ENCODE measurements at places on chromosomes 16 and 17.

- DNase-seq: peak; percentile 12
These were observed 301.9 kb downstream of the SOX9 start for GRCh38 chr17:72422505-72423285.

DNA sequence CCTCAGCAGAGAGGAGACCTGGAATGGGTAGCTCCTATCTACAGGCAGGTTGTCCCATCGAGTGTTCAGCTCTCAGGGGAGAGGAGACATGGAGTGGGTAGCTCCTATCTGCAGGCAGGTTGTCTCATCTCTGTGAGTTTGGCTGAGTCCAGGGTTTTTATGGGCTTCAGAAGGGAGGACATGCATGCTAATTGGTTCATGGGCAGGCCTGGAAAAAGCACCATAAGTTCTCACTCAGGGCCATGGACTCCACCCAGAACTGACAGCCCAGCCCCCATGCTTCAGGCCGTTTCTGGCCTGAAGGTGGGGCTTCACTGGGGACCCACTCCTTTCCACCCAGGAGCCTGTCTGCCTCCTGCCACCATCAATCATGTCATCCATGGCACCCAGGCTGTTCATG is 84.0 kb downstream of the CYB561 start:
- DNase-seq: no peak

DNA sequence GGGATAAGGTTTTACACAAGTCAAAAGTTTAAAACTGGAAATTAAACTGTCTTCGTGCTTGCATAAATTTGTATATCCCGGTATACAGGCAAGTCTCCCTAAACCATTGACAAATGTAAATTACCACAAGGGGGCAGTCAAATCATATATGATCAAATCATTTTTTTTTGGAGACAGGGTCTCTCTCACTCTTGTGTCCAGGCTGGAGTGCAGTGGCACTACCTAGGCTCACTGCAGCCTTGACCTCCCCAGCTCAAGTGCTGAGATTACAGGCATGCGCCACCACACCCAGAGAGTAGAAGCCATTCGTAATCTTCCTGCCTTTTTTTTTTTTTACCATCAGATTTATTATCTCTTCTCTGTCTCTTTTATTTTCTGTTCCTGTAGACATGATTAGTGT is 18.5 kb downstream of the TOP2A start:
- peak; percentile 55 for DNase-seq

DNA sequence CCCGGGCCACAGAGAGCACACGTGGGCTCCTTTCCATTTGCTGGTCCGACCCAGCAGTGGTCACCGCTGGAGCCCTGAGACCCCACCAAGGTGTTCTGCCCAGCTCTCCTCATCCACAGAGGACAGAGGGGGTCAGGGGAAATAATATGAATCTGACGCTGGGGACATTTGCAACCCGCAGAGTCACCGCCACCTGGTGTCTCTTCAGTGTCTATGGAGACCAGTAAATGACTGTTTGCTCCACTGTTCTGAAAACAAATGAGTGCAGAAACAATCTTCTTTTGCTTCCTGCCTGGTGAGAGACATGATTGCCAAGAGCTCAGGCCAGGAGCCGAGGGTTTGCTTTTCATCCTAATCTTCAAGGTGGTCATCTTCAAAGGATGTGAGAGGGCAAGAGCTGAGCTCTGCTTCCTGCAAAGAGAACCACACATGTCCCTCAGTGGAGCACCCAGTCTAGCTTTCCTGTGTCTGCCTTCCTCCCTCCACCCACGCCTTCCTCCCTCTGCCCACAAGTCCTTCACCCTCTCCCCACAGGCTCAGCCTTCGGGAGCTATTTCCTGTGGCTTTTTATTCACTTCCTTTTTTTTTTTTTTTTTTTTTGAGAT is 14.7 kb upstream of the KLHDC4 start:
- DNase-seq: peak; percentile 53

- DNase-seq: no peak
These were observed 34.2 kb upstream of the MYLK3 start for GRCh38 chr16:46782320-46782719.

GRCh38 chr17:60526726-60527125 is 684 bp upstream of the APPBP2 start:
- DNase-seq: no peak

DNA sequence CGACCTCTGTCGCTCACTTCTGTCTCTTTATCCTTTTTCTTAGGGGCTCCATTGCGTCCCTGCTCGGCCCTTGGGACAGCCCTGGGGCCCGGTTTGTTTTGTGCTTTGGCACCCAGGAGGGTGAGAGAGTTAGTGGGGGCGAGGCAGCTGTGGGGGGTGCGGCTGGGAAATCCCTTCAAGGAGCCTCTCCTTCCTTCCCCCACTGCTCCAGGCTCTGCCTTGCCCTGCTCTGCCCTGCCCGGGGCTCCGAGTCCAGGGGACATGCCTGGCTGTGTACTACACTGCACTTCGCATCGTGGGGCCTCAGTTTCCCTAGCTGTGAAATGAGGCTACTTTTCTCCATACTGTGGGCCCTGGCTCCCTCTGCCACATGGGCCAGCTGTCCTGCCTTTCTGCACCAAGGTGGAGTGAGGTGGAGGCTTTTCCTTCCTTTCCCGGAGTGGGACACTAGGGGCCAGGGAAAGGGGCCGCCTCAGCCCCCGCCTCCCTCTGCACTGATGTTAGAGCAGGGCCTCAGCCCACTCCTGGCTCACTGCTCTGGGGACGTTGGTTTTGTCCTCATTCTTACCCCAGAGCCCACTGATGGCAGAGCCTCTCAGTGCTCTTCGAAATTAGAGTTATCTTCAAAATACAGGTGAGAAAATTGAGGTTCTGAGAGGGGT is 980 bp downstream of the LLGL1 start:
- DNase-seq: no peak

DNA sequence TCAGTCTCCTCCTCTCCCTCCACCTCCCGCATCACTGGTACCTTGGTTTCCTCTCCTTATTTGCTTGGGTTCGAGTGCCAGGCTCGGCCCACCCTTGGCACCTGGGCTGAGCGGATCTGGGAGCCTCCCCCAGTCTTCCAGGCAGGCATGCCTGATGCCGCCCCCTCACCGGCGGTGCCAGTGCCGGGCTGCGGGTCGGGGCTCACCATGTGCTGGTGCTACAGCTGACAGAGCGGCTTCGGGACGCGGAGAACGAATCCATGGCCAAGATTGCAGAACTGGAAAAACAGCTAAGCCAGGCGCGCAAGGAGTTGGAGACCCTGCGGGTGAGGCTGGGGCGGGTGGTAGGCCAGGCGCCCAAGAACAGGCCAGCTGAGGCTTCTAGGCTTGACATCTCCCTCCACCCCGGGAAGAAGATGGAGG is 19.2 kb downstream of the FMNL1 start:
- no peak for DNase-seq

- DNase-seq: no peak
These were observed 33.7 kb downstream of the TRIM25 start for GRCh38 chr17:56880133-56880532.

DNA sequence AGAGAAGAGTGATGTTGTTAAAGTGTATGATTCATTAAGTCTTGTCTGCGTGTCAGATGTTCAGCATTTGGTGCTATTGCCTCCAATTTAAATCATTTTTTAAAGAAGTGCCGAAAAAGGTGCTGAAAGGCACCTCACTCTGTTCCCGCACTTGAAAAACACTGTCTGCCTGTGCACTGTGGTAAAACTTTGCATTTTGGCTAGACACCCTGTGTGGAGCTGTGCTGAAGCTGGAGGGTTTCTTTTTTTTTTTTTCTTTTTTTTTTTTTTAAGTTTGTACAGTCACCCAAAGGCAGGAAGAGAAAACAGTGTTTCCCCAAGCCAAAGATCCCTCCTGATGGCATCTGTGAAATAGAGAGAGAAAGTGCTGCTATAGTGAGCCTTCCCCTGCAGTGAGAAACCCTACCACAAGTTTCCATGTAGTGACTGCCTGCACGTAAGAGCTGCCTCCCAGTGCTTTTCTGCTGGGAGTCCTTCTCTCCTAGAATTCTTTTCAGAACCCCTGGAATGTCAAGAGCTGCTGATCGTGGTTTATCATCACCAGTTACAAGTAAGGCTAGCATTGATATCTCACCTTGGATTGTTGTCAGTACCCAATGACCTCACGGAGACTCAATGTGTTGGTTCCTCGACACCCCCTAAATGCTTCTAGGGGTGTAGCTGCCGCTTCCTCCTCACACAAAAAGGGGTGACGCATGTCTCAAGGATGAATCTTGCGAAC is 116.0 kb upstream of the SOX9 start:
- DNase-seq: no peak

DNA sequence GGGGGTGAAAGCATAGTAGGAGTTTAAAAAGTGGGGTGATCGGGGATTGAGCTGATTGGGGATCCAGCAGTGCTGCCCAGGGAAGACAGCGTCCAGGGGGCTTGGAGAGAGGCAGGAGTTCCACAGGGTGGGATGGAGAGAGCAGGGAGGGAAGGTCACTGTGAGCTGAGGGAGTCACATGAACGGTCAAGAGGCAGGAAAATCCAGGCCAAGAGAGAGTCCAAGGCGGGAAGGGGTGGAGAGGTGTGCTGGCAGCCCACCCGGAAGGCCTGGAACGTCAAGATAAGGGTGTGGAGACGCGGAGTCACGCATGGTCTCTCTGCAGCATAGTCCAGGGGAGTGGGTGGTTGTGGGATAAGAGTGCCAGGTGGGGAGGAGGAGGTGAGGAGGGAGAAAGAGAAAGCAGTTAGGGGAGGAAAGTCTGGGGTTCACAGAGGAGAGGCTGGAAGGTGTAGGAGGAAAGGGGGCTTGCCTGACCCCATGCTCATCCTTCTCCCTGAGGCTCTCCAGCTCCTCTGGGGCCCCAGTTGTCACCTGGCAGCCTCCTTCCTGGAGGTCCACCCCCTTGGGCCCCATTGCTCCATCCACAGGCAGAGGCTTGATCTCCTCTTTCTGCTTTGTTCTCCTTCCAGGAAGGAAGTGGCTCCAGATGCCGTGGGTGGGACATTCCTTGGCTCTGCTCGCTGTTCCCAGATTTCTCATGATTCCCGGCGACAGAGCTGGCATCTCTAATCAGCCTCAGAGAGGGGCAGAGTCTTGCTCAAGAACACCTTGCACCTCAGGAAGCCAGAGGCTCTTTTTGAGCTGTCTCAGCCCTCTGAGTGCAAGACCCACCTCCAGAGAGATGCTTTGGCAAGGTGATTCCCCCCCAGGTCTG is 28.7 kb downstream of the CCR7 start:
- DNase-seq: no peak

GRCh38 chr16:67177743-67178699 is 5.7 kb downstream of the MATCAP1 start:
- peak; percentile 76 for DNase-seq

DNA sequence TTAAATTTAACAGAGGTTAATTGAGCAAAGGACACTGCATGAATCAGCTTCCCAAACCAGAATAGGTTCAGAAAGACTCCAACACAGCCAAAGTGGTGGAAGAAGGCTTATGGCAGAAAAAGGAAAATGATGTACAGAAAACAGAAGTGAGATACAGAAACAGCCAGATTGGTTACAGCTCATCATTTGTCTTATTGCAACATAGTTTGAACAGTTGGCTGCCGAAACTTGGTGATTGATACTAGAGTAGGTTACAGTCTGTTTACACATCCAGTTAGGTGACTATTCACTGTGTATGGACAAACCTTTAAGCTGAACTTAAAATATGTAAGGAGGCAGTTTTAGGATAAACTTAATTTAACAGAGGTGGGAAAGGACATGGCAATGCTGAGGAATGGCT is 18.3 kb downstream of the TMEM100 start:
- DNase-seq: no peak

DNA sequence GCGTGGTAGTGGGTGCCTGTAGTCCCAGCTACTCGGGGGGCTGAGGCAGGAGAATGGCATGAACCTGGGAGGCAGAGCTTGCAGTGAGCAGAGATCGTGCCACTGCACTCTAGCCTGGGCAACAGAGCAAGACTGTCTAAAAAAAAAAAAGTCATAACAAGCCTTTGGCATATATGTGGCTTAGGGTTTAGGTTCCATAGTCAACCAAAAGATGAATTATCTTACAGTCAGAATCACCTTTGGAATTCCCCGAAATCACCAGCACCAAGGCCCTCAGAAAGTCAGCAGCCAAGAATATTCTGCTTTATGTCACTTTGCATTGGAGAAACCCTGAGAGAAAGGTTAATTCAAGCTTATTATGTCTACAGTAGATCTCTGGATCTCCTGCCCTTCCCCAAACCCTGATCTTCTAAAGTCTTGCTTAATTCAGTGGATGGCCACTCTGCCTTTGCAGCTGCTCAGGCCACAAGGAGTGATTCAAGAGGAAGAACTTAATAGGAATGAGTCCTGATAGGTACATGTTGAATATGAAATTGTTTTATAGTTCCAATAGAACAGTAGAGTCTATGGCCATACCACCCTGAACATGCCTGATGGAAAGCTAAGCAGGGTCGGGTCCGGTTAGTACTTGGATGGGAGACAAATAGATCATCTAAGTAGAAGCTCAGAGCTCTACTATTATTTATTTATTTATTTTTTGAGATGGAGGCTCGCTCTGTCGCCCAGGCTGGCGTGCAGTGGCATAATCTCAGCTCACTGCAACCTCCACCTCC is 196.0 kb upstream of the CACNG5 start:
- DNase-seq: no peak

DNA sequence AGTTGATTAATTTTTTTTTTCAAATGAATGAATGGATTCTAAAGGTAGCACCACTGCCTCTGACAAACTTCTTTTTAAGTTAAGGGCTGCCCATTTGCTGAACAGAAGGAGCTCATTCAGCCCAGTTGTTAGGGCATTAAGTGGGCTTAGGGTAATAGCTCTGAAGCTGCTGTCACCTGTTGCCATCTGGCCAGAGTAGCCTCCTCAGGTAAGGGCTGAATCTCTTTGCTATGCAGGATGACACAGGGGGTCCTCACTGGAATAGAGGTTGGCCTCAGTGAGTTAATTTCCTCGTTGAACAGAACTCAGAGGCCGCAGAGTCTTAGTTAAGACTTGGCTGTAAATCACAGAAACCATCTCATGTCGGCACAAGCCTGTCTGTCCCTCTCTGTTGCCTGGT is 232.8 kb downstream of the CCDC182 start:
- no peak for DNase-seq

- DNase-seq: no peak
These were observed 11.7 kb downstream of the RHBDL3 start for GRCh38 chr17:32277284-32277683.

GRCh38 chr16:48353565-48354163 is 31.5 kb downstream of the SIAH1 start:
- peak; percentile 80 for DNase-seq

DNA sequence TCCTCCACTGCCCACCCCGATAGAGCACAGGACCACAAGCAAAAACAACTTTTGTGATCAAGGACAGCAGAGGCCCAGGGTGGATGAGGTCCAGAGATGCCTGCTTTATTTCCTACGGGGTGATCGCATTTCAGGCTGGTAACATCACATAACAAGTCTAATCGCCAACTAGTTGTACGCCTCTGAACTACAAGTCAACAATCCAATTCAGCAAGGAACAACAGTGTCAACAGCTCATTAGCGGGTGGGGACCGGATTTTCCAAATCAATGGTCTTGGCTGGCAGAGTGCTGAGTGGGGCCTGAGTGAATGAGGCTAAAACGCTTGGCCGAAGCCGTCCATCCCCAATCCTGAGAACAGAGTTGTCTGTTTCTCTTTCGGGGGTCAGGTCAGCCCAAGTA is 17.1 kb downstream of the MRM3 start:
- no peak for DNase-seq

DNA sequence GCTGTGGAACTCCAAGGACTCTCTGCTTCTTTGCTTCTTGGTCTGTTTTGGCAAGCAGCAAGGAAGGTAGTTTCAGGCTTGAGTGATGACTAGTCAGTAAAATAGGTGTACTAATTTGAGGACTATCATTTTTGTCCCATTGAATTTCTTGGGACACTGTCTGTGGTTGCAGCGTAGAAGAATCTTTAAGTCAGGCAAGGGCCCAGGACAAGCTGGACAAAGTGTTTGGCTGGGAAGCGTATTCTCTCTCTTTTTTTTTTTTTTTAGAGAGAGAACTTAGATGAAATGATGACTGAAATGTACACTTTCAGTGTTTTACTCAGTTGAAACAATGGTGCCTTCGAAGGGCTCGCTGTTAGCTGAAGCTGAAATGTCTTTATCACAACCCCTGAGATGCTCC is 105.0 kb downstream of the BANP start:
- DNase-seq: no peak

All from CD4-positive, alpha-beta T cell treated with Interleukin-21 for 1 hour (primary cell).